Activated T-cell treated with anti-CD3 and anti-CD28 coated beads for 4 hours (primary cell): ENCODE measurements at places on chromosomes 1 and 21.

DNA sequence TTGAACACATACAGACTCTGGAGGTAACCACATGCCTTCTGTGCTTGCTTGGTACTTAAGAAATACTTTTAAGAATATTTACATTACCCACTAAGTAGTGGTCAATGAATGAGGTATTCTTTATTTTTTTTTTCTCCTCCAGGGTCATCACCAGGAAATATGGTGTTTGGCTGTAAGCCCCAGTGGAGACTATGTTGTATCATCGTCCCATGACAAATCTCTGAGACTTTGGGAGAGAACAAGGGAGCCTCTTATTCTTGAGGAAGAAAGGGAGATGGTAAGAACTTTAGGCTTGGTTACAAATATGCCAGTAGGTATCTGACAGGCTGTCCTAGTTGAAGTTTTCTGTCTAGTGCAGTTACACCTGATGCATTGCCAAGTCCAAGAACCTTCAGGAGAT is 22.8 kb downstream of the WDR3 start:
- no peak for DNase-seq

DNA sequence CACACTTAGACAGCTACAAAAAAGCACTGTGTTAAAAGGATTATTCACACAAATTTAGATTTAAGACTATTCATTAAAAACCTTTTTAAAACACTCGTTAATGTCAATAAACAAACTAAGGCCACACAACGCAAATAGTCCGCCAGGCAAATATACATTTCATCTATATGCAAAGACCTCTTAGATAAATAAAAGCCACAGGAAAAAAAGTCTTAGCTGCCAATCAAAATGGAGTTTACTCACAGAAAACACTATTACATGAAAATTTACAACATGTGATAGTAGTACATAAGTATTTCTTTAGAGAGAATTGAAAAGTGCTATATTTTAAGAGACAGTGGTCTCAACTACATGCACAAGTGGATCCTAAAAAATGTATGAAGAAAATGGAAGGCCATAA is 2.7 kb upstream of the PHTF1 start:
- no peak for DNase-seq

- DNase-seq, result no peak
Observed at GRCh38 chr1:154777781-154778180, 92.3 kb downstream of the KCNN3 start.

DNA sequence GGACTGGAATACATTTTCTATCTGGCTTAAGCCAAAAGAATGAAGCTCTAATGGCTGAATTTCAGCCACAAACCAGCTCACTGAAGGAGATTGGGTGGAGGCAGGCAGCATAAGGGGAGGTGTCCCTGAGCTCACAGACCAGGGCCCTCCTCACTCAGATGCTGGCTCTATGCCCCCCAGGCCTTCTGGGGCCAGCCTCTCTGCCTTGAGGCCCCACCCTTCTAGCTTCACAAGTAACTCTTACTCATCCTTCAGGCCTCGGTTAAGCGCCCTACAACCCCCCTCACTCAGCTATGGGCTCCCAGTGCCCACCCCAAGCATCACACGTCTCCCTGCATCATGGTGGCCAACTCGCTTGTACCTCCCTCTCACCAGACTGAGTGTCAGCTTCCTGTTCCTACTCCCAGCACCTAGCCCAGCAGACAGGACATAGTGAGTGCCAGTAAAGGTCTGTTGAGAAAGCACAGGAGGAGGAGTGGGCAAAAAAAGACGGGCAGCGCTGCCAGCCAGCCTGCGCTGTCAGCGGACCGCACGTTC is 40.8 kb upstream of the GPR157 start:
- no peak for DNase-seq

- no peak for DNase-seq
Observed at GRCh38 chr1:2497891-2498290, 21.8 kb downstream of the PLCH2 start.

DNA sequence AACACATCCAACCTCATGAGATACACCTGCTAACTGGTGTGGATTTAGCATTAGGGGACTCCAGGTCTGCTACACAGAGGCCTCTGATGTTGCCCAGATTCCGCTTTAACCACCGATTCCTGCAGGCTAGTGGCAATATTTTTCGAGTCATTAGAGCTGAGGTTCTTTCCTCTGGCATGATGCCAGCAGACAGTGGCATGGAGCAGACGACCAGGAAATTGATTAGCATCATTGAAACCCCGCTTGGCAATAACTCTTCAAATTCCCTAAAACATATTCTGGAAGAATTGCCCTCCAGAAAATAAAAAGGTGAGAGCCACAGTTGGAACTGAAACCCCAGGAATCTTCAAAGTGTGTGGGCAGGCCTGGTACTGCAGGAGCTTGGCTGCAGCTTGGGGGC is 28.4 kb upstream of the ETV3 start:
- no peak for DNase-seq

- peak; percentile 86 for DNase-seq
Observed at GRCh38 chr1:101238681-101239094, 1.9 kb downstream of the S1PR1 start.

GRCh38 chr1:109509176-109510134 is at the start of gene AMIGO1:
Gene AMIGO1 (minus strand): TSS chr1:109509727. CDS start chr1:109508912, 815 bp downstream.
- peak; percentile 46 for DNase-seq

- no peak for DNase-seq
Observed at GRCh38 chr1:69425871-69426270, 141.9 kb upstream of the LRRC7 start.
